ENCODE measurements at places on chromosomes 5 and 9.
A peak's percentile ranks its signal among the peaks of the same experiment; 100 is the strongest.

GRCh38 chr5:9543311-9543920 lies 2.5 kb downstream of the SEMA5A start:
- DNase-seq: no peak

- peak; percentile 46 for DNase-seq
These were observed 23.0 kb upstream of the SLC6A3 start for GRCh38 chr5:1468247-1468612.

GRCh38 chr9:113151696-113152630 lies 1.2 kb downstream of the SLC31A2 start:
- no peak for DNase-seq

GRCh38 chr9:83047839-83048775 lies 14.8 kb downstream of the RASEF start:
- no peak for DNase-seq

DNA sequence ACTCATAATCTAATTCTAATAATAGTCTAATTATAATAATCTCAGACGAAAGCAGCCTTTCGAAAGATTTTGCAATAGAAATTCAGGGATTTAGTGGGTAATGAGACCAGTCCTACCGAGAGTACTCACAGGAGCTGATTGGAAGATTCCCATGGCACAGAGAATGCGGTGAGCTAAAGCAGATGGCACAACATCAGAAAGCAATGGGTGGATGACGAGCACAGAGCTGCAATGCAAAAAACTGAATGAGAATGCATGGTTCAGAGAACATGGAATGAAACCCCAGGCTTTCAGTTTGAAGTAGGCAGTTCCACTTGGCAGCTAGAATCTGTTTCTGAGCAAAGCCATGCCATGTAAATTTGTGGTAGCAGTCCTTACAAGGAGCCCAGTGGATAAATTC lies 78.2 kb upstream of the SPINK5 start:
- no peak for DNase-seq

DNA sequence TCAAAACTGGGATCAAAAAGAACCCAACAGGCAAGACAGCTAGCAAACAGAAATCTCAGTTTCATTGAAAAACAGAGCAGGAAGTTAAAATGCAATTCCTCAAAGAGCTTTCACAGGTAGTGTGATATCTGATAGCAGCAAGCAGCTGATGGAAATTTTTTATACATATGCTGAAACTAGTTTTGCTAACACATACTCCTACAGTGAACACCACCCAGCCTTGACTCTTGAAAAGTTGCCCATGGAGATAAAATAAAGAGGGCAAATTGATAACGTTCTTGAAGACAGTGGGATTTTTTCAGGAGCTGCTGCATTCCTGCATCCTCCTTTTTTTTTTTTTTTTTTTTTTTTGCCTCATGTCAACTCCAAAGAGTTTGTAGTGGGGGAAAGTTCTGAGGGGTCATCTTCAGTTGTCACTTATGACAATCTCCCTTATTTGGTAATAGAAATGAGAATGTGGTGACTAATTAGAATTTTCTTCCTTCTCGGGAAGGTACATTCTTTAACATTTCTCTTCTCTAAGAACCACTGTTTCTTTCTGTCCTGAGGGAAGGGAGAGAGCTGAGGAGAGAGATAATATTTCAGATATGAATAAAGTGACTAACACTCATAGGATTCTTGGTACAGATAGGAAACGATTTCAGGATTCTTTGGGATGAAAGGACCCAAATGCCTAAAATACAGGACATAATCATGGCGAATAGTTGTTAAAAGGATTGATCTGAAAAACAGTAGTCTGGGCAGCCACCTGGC lies 24.6 kb downstream of the SH3RF2 start:
- no peak for DNase-seq

GRCh38 chr9:21815643-21816042 lies 13.2 kb downstream of the MTAP start:
- DNase-seq: no peak

GRCh38 chr5:83568186-83568585 lies 96.6 kb downstream of the VCAN start:
- no peak for DNase-seq

- DNase-seq: no peak
These were observed 55.7 kb downstream of the FAM174A start for GRCh38 chr5:100590867-100591266.

- DNase-seq: peak; percentile 71
These were observed 204.4 kb downstream of the EFNA5 start for GRCh38 chr5:107466233-107466769.

DNA sequence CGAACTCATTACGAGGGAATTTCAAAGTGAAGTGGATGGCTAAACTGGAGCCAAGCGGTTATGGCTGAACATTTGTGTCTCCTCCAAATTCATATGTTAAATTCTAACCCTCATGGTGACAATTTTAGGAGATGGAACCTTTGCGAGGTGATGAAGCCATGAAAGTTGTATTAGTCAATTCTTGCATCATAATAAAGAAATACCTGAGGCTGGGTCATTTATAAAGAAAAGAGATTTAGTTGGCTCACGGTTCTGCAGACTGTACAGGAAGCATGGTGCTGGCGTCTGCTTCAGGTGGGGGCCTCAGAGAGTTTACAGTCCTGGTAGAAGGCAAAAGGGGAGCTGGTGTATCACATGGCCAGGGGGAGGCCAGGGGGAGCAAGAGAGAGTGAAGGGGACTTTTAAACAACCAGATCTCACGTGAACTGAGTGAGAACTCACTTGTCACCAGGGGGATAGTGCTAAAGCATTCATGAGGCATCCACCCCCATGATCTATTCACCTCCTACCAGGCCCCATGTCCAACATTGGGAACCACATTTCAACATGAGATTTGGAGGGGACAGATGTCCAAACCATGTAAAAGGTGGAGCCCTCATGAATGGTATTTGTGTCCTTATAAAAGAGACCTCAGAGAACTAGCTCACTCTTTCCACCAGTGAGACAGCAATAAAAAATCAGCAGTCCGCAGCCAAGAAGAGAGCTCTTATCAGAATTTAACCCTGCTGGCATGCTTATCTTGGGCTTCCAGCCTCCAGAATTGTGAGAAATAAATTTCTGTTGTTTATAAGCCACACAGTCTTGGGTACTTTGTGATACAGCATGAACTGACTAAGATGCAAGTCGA lies 143.4 kb downstream of the MTRR start:
- no peak for DNase-seq

DNA sequence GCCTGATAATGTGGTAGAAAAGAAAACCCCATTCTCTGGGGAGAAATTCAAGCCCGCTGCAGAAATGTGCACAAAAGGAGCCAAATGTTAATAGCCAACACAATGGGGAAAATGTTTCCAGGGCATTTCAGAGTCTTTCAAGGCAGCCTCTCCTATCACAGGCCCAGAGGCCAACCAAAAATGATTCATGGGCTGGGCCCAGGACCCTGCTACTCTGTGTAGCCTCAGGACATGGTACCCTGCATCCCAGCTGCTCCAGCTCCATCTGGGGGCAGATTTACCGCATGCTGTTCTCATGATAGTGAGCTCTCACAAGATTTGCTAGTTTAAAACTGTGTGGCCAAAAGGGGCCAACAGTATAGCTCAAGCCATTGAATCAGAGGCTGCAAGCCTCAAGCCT lies 41.1 kb downstream of the RAPGEF6 start:
- no peak for DNase-seq

DNA sequence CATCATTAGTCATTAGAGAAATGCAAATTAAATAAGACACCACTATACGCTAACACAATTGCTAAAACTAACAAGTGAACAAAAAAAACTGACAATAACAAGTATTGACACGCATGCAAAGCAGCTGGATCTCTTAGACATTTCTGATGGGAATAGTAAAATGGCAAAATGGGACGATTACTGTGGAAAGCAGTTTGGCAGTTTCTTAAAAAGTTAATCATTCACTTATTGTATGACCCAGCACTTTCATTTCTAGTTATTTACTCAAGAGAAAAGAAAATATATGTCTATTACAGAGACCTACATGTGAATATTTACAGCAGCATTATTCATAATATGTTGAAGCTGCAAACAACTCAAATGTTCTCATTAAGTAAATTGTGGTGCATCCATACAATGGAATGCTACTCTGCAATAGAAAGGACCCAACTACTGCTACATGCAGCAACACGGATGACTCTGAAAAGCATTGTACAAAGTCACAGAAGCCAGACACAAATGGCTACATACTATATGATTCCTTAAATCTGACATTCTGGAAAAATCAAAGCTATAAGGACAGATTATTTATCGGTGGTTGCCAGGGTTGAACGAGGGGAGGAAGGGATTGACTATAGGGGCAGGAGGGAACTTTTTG lies 96.8 kb upstream of the ITGA2 start:
- DNase-seq: no peak

DNA sequence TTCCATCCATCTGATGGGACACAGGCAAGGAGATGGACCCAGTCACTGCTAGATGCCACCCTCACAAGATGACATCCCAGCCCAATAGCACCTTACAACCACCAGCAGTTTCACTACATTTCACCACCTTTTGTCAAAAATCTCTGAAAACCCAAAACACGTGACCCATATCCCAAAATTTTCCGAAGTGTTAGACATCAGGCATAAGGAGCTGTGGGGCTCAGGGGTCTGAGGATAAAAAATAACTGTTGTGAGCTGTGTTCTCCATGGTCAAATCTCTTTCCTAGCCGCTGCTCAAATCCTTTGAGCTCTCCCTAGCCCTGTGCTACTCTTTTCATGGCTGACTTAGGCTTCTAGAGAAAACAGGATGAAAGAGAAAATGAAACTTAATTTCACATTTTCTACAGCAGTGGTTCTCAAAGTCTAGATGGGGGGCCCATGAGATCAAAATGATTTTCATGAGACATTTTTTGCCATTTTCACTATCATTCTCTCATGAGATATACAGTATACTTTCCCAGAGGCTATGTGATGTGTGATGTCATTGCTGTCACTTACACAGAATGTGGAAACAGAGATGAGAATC lies 40.7 kb downstream of the TIMD4 start:
- no peak for DNase-seq

- no peak for DNase-seq
These were observed 1040.8 kb downstream of the TAF11L14 start for GRCh38 chr5:18675041-18675440.

GRCh38 chr5:145237843-145238242 lies 597.3 kb downstream of the PRELID2 start:
- DNase-seq: peak; percentile 87

DNA sequence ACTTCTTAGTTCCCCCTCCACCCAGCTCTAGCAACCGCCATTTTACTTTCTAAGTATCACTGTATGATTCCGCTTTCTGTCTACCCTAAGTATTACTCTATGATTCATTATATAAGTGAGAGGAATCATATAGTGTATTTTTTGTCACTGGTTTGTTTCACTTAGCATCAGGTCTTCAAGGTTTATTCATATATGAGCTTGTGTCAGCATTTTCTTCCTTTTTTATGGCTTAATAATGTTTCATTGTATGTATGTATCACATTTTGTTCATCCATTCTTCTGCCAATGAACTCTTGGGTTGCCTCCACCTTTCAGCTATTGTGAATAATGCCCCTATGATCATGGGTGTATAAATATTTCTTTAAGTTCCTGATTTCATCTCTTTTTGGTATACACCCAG lies 222.8 kb downstream of the SNCAIP start:
- DNase-seq: no peak

DNA sequence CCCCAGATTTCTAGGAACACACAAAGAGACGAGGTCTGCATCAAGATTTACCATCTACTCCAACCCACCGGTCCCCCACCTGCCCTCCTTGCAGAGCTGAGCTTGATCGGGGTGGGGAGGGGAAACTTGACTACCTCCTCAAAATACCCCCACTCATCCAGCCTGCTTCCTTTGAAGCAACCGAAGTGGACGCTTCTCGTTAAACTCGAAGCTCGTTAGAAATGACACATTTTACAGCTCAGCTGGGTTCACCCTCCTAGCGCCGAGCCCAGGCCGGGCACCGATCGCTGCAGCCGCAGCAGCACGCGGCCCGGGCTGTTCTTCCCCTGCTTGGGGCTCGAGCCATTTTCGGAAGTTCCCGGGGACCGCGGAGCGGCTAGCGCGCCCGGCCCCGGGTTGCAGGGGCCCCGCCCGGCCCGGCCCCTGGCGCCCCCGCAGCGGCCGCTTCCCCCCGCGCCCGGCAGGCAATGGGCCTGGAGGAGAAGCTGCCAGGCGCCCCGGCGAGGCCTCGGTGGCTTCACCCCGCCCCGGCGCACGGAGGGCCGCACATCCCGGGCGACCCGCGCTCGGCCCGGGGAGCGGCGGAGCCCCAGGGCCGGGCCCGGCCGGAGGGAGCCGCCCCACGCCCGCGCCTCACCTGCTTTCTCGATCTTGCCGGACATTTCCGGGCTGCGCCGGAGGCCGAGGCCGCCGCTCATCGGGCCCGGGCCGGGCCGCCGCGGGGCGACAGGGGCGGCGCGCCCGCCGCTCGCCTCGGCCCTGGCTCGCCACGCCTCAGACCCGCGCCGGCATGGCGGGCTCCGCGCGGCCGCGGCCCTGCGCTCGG lies 530 bp downstream of the RAPGEF1 start:
- DNase-seq: peak; percentile 63

DNA sequence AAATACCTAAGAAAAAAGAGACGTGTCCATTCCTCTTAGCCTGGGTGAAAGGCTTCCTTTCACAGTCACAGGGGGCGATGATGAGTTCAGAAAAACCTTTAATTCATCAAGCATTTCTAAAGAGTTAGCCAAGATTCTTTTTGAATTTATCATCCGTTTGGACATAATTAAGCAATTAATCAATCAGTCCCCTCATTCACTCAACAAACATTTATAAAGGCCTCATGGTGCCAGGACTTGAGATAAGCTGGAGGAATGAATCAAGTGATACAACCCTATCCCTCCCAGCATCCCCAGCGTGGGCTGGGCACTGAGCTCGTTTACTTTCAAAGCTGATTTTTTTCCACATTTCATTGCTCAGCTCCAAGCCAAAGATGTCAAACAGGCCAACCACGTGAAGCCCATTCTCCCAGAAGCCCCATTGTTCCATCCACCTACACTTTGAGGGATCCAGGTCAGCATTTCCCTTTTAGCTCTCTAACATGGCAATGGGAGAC lies 140.5 kb downstream of the SLIT3 start:
- no peak for DNase-seq

GRCh38 chr5:158275511-158275910 lies 416.6 kb upstream of the CLINT1 start:
- DNase-seq: no peak

- DNase-seq: peak; percentile 77
These were observed 12.0 kb downstream of the MACROH2A1 start for GRCh38 chr5:135386886-135387628.

DNA sequence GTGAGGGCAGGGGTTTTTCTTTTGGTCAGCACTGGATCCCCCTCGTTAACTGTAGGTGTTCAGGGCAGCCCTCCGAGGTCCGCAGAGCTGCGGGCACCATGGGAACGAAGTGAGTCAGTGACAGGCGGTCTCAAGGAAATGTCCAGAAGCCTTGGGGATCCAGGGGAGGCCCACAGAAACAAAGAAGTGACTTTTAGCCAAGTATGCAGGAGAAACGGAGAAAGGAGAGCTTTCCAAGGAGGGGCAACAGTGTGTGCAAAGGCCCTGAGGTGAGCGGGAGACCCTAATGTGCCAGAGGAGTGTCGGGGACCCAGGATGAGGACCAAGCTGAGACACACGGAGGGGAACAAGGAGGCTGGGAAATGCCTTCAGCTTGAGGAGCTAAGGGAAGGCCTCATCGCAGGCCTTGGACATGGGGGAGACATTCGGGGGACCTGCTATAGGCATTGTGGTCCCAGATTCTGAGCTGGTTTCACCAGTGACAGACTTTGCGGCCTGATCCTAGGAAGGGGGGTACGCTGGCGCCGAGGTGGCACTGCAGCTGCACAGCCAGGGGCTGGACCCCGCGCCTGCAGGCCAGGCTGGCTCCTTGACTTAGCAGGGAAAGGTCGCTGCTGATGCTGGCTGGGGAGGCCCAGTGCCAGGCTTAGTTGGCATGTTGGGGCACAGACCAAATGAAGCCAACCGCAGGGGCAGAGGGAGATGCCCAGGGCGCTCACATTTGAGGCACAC lies 3.3 kb downstream of the LTC4S start:
- DNase-seq: no peak

GRCh38 chr5:109852371-109853155 lies 162.8 kb downstream of the MAN2A1 start:
- DNase-seq: no peak
